ENCODE measurements at places on chromosomes 4 and X. TPM values are rescaled to one million over a fixed set of nuclear protein-coding genes. Genes with fewer than 3 reads are reported as not detected.
A peak's percentile ranks its signal among the peaks of the same experiment; 100 is the strongest.

OTUD6A gene
- polyA plus RNA-seq = not detected

DNA sequence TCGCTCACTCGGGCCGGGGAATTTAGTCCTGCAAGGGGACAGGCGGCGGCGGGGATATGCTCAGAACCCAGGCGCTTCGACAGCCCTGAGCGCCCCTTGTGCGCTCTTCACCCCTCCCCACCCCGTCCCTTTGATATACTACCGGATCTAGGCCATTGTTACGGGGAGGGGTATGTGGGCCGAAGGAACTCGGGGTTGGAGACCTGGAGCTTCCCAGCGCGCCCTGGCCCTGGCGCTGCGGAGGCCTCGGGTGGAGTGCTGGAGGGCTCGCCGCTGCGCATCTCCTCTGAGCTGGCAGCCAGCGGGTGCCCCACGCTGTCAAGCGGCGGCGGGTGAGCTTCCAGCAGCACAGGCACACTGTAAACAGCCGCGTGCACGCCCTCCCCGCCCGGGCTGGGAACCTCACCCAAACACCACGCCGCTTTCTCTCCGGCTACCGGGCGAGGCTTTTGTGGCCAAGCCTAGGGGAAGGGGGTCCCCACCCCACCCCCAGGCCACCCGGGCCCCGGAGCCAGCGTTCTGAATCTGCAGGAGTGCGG, 54.5 kb upstream of the BCOR start:
- DNase-seq = no peak

- DNase-seq = no peak
Observed at GRCh38 chr4:168199260-168199957, 107.1 kb downstream of the ANXA10 start.

GRCh38 chr4:133969202-133969848, 232.3 kb downstream of the PABPC4L start:
- peak; percentile 1 for DNase-seq

ODAM gene
- polyA plus RNA-seq = not detected

CT45A9 gene
- not detected for polyA plus RNA-seq

All from AG04450 (cell line).